Sciatic nerve (tissue), 2 donors: ENCODE measurements at places on chromosomes 12 and 14. TPM values are rescaled to one million over a fixed set of nuclear protein-coding genes. Genes with fewer than 3 reads are reported as not detected.

DNA sequence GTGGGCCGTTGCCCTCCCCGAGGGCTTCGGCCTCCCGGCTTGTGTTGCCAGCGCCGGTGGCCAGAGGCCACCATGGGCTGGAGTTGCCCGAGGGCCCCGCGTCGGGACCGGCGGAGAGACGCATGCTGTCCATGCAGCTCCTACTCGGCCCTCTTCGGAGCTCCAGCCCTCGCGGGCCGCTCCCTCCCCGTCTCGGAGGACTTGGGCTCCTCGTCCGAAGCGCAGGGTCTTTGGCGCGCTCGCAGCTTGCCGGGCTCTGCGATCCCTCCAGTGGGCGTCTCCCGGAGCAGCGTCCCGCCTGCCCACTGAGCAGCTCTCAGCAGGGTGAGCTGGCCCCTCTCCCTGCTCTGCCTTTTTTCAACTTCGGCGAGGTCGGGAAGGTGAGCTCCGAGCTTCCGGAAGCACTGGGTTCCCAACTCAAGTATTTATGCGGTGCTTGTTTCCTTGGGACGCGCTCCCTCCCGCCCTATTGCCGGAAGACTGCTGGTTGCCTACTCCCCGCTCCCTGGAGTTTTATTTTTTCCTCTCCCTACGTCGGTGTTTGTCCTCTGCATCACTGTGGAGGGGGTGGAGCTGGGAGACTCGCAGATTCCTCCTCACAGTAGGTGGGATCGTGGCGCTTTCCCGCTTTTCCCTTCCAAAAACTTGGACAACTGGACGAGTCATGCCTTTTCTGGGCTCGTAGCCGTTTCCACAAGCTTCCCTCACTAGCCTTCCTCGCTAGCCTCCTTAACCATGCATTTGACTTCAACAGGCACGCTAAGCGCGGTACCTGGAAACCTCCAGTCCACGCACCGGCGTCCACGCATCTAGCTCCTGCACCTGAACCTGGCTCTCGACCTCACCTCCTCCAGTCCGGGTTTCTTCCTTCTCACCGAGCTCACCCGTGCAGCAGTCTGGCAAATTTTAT, at the start of gene AVPR1A:
TSS of gene AVPR1A (minus strand) at position 489 of the 910 bp plus-strand sequence. CDS start at position 124, 365 bp downstream.
- DNase-seq = no peak

GRCh38 chr12:101441461-101442224, 33.5 kb upstream of the SPIC start:
- no peak for DNase-seq

The GON7 gene
- 7.4 TPM for total RNA-seq

The CLEC1A gene
- 13.7 TPM for total RNA-seq

The NEUROD4 gene
- not detected for total RNA-seq

DNA sequence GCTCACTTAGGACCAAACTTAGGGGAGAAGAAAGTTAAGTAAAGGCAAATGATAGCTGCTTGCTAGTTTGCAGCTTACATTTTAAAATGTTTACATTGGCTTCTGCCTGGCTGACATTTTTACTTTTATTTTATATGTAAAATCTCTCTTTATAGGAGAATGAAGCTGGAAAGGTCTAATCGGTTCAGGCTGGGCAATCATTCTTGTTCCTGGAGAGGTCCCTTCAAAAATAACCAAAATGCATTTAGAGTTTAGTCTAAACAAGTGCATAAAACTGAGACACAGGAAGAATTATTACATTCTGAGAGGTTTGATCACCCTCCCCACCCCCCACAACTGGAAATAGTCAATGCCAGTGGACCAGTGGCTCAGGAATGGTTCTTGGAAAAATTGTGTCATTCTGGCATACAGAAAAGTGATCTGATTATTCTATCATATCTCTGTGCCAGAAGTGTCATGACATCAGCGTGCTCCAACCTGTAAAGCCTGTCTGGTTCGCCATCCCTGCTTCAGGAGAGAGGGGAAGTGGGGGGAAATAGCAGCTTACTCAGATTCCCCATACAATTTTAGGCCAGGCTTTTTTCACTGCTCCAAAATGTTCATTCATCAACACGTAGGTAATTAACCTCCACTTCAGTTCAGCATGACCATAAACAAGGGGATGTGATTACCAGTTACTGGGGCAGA, 4.2 kb downstream of the PRICKLE1 start:
- DNase-seq = no peak

The FAM181A gene
- total RNA-seq = not detected
